ENCODE measurements at places on chromosomes 6 and 20.

DNA sequence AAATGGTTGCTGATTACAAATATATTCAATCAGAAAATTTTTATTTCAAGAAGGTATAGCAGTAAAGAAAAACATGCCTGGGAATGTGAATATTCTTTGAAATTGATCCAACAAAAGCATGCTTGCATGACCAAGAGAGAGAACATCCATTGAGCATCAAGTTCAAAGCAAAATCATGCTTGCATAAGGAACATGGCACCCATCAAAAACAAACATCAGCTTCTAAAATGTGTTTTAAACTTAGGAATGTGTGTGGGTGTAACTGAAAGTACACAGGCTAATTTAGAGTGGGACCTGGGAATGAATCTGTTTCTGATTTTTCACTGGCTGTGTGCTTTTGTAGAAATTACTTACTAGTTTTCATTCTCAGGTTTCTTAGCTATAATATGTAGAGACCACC is 5.6 kb downstream of the SLC17A5 start:
- no peak for DNase-seq

DNA sequence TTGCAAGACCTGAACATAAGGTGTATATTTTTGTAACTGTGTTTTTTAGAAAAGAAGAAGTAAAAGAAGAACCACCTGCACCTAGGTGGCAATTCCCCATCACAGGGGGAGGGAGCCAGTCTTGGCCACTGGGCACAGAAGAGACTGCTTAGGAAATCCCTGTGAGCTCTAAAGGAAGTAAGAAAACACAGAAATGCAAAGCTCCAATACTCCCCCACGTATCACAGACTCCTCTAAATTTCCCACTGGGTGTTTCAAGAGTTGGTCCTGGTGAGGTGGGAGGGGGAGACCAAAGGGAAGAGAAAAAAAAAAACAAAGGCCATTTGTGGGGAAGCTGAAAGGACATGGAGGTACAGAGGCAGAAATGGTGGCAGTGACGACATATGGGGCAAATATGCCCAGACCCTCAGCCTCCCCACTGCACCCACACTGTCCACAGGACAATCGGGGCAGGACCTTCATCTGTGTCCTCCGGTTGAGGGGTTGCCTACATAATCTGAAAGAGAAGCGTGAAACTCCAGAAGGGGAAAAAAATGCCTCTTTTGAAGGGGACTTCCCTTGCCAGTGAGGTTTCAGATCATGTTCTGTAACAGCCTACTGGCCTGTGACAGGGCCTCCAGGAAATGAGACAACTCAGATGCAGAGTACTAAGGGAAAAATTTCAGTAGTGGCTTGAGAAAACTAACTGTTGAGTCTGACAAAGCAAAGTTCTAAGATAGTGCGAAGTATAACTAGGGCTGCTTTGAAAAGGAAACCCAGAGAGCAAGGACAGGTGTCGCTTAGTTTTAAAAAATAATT is 226.2 kb upstream of the MARCKS start:
- no peak for DNase-seq

DNA sequence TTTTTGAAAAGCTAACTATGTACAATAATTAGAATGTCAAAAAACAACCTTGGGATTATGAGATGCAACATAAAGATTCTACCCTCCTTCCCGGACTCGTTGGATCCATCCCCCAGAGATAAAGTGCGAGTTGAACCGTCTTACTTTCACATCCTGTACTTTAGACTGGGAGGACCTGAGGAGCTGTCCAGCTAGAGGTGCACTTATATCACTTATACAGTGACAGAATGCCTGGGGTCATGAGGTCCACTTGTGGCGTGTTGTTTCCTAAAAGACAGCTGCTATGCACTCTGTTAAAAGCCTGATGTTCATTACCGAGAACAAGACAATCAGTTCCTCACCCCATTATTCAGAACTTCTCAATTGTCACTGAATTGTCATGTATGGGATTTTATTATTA is 2.1 kb downstream of the CDS2 start:
- no peak for DNase-seq

DNA sequence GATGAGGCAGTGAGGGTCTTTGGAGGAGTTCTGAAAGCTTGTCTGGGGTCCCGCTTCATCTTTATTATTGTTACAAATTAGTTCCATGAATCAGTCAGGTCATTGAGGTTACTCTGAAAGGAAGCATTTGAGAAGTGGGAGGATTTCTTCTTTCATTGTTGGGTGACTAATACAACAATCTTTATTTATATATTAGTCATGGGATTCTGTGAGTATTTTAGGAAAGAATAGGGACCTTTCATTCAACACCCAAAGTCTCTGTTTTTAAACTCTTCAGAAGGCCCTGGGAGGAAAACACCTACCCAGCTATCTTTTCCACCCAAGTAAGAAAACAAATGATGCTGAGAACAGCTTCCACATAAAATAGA is 98.3 kb downstream of the SOD2 start:
- no peak for DNase-seq

DNA sequence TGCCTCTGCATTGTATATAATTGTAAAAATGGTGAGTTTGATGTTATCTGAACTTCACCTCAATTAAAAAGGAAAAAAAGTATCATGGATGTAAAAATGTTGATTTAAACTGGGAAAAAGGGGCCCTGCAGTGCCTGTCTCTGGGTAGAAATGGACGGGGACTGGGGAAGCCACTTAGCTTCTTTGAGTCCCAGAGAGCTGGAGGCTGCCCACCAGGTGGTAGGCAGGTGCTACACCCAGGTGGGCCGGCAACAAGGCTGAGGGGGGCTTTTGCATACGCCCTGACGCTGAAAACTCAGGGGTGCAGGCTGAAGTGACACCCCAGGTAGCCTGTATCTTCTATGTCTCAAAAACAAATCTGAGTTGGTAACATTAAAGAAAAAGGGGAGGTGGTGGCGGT is 118.2 kb downstream of the SULF2 start:
- no peak for DNase-seq

GRCh38 chr6:53938810-53939209 is 144.0 kb downstream of the LRRC1 start:
- DNase-seq = no peak

Data from nephron progenitor cell (in vitro differentiated cells).